Neural progenitor cell (in vitro differentiated cells): ENCODE measurements at places on chromosomes 11 and 22. TPM values are rescaled to one million over a fixed set of nuclear protein-coding genes. Genes with fewer than 3 reads are reported as not detected.

DNA sequence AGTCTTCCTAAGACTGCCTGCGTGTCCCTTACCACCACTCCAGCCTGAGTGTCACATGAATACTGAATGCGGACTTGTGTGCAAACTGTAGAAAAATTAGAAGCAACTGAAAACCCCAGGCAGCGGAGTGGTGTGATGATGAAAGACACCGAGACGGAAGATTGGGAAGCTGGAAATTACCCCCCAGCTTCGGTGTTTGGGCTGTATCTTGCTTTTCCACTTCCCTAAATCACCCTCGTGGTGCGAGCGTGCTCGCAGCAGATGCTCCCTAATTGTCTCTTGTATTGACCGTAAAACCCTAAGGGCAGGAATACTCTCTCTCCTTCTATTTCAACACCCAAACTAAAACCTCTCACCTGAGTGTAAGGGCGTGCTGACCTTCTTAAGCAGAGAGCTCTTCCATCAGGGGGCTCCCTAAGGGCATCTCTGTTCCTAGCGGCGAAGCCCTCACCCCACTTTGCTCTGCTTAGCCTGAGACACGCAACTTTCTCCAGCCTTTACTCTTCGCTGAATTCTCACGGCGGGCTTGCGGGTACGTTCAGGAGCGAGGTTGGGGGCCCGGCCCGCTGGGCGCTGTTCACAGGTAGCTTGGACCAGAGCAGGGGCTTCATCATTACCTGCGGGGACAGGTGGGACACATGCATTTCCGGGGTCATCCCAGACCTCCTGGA is 62.4 kb downstream of the CRYBB2 start:
- peak overlapping the region; percentile 89 for H3K4me3 ChIP-seq
- H3K27me3 ChIP-seq = peaks cover 66% of the 10 kb centered on the region
- peak; percentile 47 for DNase-seq

DNA sequence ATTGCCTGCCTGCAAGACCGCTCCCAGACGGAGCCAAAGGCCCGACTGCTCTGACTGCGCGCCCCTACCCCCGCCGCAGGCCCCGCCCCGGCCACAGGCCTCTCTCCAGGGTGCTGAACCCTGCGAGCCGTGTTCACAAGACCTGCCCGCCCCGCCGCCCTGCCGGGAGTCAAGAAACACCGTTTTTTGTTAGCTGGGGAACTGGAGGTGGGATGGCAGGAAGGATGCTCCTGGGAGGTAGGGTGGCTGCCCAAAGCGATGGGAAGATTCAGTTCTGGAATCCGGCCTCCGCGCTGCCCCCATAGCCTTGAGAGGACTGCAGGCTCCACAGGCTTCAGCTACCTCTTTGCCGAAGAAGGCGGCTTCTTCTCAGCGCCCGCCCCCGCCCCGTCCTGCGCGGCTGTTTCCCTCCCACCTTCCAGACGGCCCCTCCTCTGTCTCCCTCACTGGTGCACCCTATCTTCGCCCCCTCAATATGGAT is 2.7 kb upstream of the PDE2A start:
- H3K27me3 ChIP-seq = peaks cover 70% of the 10 kb centered on the region
- peaks cover 22% of the 10 kb centered on the region for H3K4me1 ChIP-seq
- H3K36me3 ChIP-seq = no peaks in the 10 kb centered on the region
- H3K27ac ChIP-seq = no peak overlapping the region

DNA sequence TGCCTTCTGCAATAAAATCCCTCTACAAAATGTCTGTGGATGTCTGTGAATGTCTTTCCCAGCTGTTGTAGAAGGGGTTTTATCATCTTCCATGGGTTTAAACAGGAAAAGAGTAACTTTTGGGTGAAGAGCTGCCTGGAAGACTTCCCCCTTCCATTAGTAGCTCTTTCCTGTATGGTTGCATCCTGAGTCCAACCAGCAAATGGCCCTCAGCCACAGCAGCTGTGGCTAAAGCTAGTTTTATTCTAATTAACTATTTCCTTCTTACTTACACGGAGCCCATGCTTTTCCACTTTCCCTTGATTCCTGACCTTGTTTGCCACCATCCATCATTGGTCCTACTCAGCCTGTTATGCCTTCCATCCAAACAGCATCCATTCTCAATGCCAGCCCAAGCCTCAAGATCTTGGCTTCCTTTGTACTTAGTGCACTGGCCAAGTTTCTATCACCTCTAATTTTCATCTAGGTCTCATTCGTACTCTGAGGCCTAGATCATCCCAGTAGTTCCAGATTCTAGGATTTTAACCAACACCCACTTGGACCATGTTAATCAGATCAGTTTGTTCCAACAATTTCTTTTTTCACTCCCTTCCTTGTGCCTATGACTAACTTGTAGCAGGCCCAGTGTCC is 41.5 kb upstream of the CADM1 start:
- no peaks in the 10 kb centered on the region for H3K27me3 ChIP-seq
- H3K36me3 ChIP-seq = no peaks in the 10 kb centered on the region
- H3K4me3 ChIP-seq = no peak overlapping the region
- H3K4me1 ChIP-seq = peaks cover 36% of the 10 kb centered on the region

- H3K27me3 ChIP-seq = peaks cover 11% of the 10 kb centered on the region
- no peaks in the 10 kb centered on the region for H3K36me3 ChIP-seq
- H3K27ac ChIP-seq = no peak overlapping the region
- peaks cover 18% of the 10 kb centered on the region for H3K4me1 ChIP-seq
- no peak for DNase-seq
These were observed 81.6 kb downstream of the FLI1 start for GRCh38 chr11:128775468-128775867.

DNA sequence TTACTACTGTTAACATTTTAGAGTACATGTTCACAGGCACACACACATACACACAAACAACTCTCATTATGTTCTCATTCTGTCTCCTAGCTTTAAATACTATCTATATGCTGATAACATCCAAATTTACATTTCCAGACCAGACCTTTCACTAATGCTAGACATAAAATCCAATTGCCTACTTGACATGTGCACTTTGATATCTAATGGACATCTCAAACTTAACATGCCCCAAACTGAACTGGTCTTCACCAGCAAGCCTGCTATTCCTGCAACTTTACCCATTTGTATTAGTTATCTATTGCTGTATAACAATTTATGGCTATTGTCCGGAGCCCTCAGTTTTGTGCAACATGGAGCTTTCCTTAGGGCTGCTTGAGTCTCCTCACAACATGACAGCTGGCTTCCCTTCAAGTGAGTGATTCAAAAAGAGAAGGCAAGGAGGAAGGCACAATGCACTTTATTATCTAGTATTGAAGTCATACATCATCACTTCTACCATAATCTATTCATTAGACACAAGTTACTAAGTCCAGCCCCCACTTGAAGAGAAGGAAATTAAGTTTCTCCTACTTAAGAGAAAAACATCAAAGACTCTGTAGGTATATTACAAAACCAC is 3.0 kb downstream of the SLC36A4 start:
- H3K27ac ChIP-seq = no peak overlapping the region
- no peak overlapping the region for H3K4me3 ChIP-seq
- H3K27me3 ChIP-seq = no peaks in the 10 kb centered on the region
- peaks cover 35% of the 10 kb centered on the region for H3K4me1 ChIP-seq

Gene PANX3
- not detected in 2 replicates for total RNA-seq

Gene CRYBB3
- total RNA-seq = 0.19 TPM in 1 of 2 replicates, not detected in the other

Gene CHADL
- 0.56 TPM in 1 of 2 replicates, not detected in the other for total RNA-seq

Gene SUN2
- total RNA-seq = 16.2 and 33.5 TPM in 2 replicates
